Esophagus squamous epithelium (tissue), 5 donors: ENCODE measurements at places on chromosomes 4 and X.

DNA sequence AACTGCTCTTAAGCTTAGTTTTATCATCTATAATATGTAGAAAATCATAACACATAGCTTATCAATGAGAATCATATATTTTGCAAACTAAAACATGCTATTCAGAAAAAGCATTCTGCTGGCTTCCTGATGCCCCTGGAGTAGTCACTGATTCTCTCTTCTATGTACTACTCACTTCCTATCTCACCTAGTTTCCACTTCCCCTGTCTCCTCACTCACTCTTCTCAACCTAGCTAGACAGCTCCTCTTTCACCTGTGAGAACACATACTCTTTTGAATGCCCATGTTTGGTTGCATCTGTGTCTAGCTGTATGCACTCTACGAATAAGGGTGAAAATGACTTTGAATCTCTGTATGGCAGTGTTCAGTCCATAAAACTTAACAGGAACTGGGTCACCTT is 9.3 kb downstream of the TMEM144 start:
- DNase-seq = no peak

DNA sequence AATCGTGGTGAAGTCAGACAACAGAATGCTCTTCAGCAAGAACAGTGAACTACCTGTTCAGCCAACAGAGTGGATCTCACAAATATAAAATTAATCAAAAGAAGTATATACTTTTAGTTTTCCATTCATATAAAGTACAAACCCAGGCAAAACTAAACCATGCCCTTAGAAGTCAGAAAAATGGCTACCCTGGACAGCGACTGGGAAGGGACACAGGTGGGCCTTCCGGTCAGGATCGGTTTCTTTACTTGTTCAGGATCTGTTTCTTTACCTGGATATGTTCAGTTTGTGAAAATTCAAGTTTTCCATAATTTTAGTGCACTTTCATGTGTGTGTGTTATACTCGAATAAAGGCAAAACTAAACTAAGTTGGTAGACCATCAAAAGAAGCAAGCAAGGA is 12.4 kb upstream of the GPR173 start:
- DNase-seq = no peak

DNA sequence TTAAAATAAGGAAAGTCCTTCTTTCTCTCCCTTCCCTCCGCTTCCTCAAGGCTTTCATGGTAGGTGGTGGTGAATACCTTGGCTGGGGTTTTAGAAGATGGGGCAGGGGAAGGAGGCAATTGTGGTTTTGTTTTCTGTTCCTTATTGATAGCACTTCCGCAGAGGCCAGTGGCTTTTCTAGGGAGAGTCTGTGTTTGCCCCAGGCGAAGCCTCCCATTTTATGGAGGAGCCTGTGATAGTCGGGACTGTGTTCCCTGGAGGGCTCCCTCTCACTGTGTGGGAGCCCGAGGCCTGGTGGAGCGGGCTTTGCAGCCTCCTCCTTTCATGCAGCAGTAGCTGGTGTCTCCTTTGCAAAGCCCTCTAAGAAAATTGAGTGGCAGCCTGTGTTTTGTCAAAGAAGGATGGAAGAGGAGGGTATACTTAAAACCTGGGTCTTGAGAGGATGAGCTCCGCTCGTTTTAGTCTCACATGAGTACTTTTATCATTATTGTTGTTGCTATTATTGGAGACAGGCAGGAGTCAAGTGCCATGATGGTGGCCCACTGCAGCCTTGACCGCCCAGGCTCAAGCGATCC is 29.8 kb upstream of the STOX2 start:
- DNase-seq = no peak

- DNase-seq = no peak
These were observed 430.0 kb downstream of the INPP4B start for GRCh38 chr4:142416121-142416520.

DNA sequence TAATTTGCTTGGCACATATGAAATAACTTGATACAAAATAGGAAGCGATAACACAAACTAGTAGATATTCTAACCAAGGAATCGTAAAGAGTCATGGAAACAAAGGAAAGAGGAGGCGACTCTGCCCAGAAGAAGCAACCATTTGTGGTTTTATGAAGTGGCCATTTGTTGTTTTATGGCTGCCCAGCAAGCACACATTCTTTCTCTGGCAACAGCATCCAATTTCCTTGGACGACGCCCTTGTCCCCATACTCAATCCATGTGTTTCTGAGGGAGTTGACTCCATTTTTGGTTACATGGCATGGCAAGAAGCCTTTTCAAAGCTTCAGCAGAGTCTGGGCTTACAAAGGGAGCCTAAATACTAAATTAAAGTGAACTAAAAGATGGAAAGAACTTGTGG is 295.1 kb downstream of the INPP4B start:
- DNase-seq = no peak

DNA sequence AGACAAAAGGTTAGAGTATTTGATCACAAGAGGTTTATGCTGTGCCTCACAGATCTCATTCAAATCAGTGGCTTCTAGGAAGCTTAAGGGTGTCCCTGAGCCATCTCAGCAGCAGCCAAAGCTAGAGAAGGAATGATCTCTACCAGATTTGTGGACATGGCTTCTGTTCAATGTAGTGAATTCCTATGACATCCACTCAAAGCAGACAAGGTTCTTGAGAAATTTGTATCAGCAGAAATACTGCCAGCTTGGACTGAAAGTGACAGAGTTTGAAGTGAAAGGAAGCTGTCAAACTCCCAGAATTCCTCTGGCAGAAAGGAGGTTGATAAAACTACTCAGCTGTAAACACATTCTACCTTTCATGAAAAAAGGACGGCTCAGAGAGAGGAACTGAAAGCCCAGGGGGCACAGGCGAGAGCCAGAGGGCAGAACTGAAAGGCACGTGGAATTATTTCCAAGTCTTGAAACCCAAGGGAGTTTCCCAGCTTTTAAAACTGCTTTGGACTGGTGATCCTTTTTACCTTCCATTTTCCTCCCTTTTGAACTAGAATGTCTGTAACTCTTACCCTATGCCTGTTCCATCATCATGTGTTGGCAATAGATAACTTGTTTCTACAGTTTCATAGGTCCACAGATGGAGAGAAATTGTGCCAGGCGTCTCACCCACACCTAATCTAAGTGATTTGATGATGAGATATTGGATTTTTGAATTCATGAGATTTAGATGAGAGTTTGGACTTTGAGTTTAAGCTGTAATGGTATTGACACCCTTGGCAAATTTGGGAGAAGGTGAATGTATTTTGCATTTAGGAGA is 14.5 kb upstream of the MED14 start:
- DNase-seq = no peak

GRCh38 chr4:148344941-148345340 is 97.3 kb downstream of the NR3C2 start:
- no peak for DNase-seq

DNA sequence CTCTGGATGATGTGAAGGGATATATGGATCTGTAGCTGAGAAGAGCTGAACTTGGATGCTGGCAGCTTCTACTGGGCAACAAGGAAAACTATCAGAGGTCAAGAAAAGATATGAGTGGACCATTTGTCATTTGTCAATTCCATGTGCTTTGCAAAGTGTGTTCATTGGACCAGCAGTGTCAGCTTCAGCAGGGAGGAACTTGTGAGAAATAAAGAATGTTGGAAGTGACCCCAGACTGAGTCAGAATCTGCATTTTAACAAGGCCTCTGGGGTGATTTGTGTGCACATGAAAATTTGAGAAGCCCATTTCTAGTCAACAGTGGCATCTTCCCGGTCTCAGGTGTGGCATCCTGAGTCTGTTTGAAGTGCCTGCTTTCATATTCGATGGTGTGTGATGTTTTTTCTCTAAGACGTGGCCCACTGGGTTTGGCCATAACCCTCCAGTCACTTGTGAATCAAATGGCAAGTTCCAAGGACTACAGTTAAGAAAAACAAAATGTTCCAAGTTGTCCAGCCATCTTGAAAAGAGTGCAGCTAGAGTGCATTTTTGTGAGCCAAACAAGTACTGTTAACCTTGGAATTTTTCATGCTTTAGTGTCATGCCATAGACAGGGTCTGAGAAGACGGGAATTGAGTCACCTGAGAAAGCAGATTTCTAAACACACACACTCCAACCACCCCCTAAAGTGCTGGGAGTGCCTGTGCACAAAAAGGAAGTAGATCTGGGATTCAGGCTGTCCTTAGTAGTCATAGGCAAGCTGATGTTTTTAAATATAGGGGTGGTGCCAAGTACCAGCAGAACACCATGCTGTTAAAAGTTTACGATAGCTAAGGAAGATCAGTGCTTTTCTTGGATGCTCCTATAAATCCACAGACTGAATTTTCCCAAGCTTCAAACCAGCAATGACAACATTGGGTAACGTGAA is 26.4 kb downstream of the GPM6B start:
- DNase-seq = no peak

DNA sequence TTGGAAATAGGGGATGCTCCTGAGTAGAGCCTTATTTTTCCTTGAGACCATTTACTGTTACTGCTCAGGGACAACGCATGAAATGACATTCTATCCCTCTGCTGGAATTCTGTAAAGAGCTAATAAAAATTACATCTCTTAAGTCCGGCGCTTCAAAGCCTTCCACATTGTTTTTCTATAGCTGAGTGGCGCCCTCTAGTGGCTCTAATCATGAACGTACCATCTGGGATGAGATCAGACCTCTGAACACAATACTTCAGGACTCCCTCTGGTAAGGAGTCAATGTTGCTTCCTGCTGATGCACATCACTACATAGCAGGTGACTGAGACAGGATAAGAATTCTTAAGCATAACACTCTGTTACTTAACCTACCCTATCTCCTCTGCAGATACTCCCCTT is 6.0 kb downstream of the HMGN5 start:
- no peak for DNase-seq

DNA sequence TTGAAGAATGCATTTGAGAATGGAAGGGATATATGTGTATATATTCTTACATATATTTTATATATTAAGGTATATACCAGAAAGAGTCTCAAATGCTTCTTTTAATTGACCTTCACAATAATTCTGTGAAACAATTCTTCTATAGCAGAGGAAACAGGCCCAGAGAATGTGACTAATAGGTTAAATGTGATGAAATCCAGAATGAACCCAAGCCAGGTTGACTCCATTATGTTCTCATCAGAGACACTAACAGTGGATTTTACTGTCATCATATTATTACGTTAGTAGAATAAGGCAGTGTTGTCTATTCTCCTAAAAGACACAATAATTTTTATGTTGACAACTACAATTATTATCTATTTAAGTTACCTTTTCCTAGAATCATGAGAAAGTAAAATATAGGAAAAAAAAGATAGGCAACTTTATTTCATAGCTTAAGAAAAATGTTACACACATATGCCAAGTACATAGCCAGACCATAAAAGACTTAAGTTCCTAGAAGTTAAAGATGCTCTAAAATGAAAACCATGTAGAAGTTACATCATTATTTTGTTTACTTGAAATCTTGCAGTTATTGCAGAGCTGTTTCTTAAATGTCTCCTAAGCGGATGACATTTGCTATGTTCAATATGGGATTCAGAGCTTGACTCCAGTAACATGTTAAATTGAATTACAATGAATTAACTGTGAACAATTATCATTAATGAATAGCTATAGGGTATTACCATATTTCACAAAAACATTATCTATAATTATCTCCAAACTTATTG is 56.2 kb upstream of the ANKRD50 start:
- DNase-seq = no peak

- DNase-seq = no peak
These were observed 117.3 kb downstream of the KLHL8 start for GRCh38 chr4:87103086-87103485.

GRCh38 chrX:108186811-108187210 is 95.2 kb downstream of the ATG4A start:
- DNase-seq = no peak

- DNase-seq = no peak
These were observed 77.8 kb upstream of the STIM2 start for GRCh38 chr4:26782830-26783202.

DNA sequence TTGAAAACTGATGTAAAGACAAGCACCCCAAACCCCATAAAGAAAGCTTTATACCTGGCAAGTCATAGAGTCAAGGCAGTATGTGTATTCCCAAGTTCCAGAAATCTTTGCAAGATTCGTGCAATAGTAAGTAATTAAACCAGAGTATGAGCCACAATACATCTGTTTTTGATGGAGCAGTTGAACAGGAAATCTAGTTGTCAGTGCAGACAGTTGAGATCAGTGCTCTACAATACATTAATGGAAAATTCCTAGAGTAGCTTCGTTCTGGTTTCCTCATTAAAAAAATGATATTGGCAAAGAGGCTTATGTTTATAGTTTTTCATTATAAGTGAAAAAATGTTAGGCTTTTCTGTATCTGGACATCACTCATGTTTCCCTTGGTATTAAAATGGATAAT is 575.3 kb downstream of the TRIML1 start:
- DNase-seq = no peak

GRCh38 chr4:26985873-26986272 is 125.2 kb downstream of the STIM2 start:
- DNase-seq = no peak

DNA sequence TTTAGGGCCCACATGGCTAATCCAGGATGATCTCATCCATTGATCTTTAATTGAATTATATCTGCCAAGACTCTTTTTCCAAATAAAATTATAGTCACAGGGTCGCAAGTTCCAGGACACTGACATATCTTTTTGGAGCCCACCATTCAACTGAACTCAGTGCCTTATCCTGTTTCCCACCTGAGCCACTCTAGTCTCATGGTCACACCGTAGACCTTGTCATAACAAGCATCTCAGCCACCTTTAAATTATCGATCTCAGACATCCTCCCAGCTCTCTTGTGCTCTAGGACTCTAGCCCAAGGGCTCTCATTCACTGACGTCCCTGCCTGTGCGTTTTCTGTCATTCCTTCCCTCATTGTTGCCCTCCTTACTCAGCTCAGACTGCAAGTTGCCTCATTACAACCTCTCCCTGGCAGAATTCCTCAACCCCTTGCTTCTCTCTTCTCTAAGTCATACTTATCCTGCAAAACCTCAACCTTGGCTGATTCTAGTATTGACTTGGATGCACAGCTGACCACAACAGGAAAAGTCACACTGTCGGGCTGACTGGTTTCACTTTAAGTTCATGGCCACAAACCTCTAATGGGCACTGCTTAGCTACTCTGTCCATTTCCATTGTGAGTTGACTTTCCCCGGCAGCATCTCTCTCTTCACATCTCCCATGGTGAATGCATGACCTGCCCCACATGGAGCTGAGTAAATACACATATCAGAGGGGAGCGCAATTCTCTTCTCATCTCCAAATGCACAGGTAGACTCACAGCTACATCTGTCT is 91.0 kb upstream of the TRIM2 start:
- DNase-seq = no peak
